Ascending aorta (tissue), 2 donors: ENCODE measurements at places on chromosomes 4 and X.

- H3K4me1 ChIP-seq, result no peaks in the 10 kb centered on the region
- no peak overlapping the region for H3K27ac ChIP-seq
- no peak overlapping the region for H3K4me3 ChIP-seq
- no peak for DNase-seq
- peaks cover 9% of the 10 kb centered on the region for H3K27me3 ChIP-seq
- H3K36me3 ChIP-seq, result no peaks in the 10 kb centered on the region
These were observed 4.0 kb downstream of the PPP2R2C start for GRCh38 chr4:6468376-6468775.

DNA sequence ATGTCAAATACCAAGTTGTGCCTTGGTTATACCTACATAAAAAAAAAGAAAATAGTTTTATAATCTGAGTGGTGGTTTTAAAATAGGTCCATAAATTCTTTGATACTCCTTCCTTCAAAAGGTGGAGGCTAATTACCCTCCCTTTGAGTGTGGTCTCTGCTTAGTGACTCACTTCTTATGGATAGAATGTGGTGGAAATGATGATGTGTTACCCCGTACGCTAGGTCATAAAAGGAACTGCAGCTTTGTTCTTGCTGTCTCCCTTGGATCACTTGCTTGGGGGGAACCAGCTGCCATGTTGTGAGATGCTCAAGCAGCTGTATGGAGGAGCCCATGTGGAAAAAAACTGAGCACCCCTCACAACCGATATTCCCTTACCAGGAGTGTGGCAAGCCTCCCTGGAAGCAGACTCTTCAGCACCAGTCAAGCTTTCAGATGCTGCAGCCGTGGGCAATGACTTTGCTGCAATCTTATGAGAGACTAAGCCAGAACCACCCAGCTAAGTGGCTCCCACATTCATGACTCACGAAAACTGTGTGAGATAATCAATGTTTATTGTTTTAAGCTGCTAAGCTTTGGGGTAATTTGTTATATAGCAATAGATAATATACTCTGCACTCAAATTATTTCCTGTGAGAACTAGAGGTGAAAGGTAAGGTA, 195.0 kb upstream of the GATB start:
- no peaks in the 10 kb centered on the region for H3K27me3 ChIP-seq
- no peak overlapping the region for H3K27ac ChIP-seq
- H3K4me3 ChIP-seq, result no peak overlapping the region
- no peaks in the 10 kb centered on the region for H3K4me1 ChIP-seq
- DNase-seq, result no peak
- H3K36me3 ChIP-seq, result no peaks in the 10 kb centered on the region

GRCh38 chr4:174134361-174134760, 149.1 kb downstream of the FBXO8 start:
- DNase-seq, result no peak
- no peaks in the 10 kb centered on the region for H3K36me3 ChIP-seq
- H3K27me3 ChIP-seq, result no peaks in the 10 kb centered on the region
- H3K4me3 ChIP-seq, result peak overlapping the region; percentile 10
- H3K4me1 ChIP-seq, result no peaks in the 10 kb centered on the region

GRCh38 chrX:11781734-11782370, 23.8 kb downstream of the MSL3 start:
- no peaks in the 10 kb centered on the region for H3K27me3 ChIP-seq
- H3K4me3 ChIP-seq, result no peak overlapping the region
- DNase-seq, result no peak
- H3K4me1 ChIP-seq, result no peaks in the 10 kb centered on the region

DNA sequence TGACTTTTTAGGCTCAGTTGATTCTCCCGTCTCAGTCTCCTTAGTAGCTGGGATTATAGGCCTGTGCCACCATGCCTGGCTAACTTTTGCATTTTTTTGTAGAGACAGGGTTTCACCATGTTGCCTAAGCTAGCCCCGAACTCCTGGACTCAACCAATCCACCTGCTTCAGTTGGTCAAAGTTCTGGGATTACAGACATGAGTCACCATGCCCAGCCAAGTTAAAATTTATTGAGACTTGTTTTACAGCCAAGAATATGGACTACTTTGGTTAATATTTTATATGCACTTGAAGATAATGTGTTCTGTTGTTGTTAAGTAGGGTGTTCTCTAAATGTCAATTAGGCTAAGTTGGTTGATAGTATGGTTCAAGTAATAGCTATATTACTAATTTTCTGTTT, 58.7 kb downstream of the CYTL1 start:
- H3K4me1 ChIP-seq, result no peaks in the 10 kb centered on the region
- no peaks in the 10 kb centered on the region for H3K27me3 ChIP-seq
- H3K4me3 ChIP-seq, result no peak overlapping the region
- no peaks in the 10 kb centered on the region for H3K36me3 ChIP-seq
- DNase-seq, result no peak

GRCh38 chr4:59920416-59920815, 1279.7 kb upstream of the ADGRL3 start:
- no peak for DNase-seq
- no peak overlapping the region for H3K4me3 ChIP-seq
- H3K36me3 ChIP-seq, result no peaks in the 10 kb centered on the region

DNA sequence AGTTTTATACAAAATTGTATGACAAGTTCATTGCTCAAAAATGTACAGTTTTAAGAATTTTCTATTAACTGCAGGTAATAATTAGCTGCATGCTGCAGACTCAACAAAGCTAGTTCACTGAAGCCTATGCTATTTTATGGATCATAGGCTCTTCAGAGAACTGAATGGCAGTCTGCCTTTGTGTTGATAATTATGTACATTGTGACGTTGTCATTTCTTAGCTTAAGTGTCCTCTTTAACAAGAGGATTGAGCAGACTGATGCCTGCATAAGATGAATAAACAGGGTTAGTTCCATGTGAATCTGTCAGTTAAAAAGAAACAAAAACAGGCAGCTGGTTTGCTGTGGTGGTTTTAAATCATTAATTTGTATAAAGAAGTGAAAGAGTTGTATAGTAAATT, 131.0 kb downstream of the TET2 start:
- no peaks in the 10 kb centered on the region for H3K27me3 ChIP-seq
- DNase-seq, result no peak
- H3K36me3 ChIP-seq, result peaks cover 16% of the 10 kb centered on the region
- peaks cover 5% of the 10 kb centered on the region for H3K4me1 ChIP-seq

- H3K27ac ChIP-seq, result no peak overlapping the region
- H3K4me1 ChIP-seq, result no peaks in the 10 kb centered on the region
- no peaks in the 10 kb centered on the region for H3K27me3 ChIP-seq
- H3K36me3 ChIP-seq, result no peaks in the 10 kb centered on the region
These were observed 487.1 kb downstream of the TECRL start for GRCh38 chr4:63922146-63922545.

- H3K36me3 ChIP-seq, result no peaks in the 10 kb centered on the region
- no peak overlapping the region for H3K4me3 ChIP-seq
- no peaks in the 10 kb centered on the region for H3K4me1 ChIP-seq
These were observed 33.0 kb upstream of the ABCG2 start for GRCh38 chr4:88191404-88191803.

- DNase-seq, result no peak
- peaks cover 4% of the 10 kb centered on the region for H3K36me3 ChIP-seq
- no peaks in the 10 kb centered on the region for H3K27me3 ChIP-seq
- no peaks in the 10 kb centered on the region for H3K4me1 ChIP-seq
- no peak overlapping the region for H3K4me3 ChIP-seq
These were observed 134.4 kb downstream of the TET2 start for GRCh38 chr4:105281124-105281415.

DNA sequence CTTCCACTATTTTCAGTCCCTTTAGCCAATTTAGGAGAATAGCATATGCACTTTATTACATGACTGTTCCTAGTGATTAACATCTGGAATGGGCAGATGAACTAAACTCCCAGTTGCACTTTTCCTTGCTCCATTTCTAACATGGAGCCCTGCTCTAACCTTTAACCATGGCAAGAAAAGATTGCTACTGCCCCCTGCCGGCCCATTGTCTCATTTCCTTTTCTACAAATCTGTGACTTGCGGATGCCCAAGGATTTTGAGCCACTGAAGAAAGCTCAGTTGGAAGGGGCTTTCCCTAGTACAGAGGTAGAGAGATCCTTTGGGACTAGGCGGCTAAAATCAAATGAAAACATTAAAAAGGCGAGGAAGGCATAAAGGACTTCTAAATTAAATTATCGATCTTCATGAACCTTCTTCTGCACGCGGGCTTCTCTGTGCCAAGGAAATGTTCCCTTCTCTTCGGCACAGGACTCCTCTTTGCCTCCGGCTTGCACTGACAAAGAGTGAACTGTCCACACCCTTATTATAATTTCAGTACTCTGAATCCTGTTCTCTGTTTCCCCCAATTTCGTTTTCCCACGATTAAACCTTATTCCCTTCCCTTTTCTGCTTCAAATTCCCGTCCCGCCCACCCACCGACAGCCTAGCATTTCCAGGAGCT, 577 bp upstream of the GLRA2 start:
- no peaks in the 10 kb centered on the region for H3K27me3 ChIP-seq
- no peaks in the 10 kb centered on the region for H3K36me3 ChIP-seq
- no peak overlapping the region for H3K4me3 ChIP-seq
- no peak for DNase-seq
- H3K27ac ChIP-seq, result no peak overlapping the region

GRCh38 chr4:1718095-1718850, 2.9 kb downstream of the TMEM129 start:
- no peaks in the 10 kb centered on the region for H3K27me3 ChIP-seq
- H3K4me1 ChIP-seq, result peaks cover 18% of the 10 kb centered on the region
- DNase-seq, result no peak
- H3K4me3 ChIP-seq, result no peak overlapping the region

DNA sequence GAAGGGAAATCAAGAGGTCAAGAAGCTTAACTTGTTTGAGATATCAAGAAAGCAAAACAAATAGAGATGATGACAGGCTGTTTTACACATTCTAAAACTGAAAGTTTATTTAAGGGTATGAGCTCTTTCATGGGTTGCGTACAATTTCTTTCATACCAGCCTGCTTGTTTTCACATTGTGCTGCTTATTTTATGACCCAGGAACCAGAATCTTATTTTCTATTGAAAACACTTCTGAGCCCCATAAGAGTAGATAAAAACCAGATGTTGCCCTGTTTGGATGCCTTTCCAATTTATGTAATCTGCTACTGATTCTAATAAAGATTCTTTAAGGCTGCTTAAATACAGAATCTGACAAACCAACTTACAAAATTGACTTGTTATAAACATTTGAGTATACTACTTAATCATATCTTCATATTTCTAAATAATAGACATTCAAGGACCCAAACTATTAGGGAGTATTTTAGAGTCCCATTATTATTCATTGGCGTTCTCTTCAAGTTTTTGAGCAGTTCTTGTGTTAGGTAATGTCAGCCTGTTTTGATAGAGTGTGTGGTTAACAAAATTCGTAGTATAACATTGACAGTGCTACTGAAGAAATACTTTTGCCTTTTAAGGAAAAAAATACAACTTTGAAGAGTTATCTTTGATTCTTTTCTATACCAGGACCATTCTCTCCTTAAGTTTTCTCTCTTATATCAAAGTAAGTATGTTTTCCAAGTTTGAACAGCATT, 74.4 kb downstream of the PDLIM5 start:
- no peaks in the 10 kb centered on the region for H3K36me3 ChIP-seq
- peaks cover 72% of the 10 kb centered on the region for H3K4me1 ChIP-seq
- H3K4me3 ChIP-seq, result peak overlapping the region; percentile 19
- H3K27me3 ChIP-seq, result no peaks in the 10 kb centered on the region

GRCh38 chr4:73142995-73143547, 73.6 kb upstream of the COX18 start:
- no peak overlapping the region for H3K4me3 ChIP-seq
- H3K4me1 ChIP-seq, result no peaks in the 10 kb centered on the region
- H3K27me3 ChIP-seq, result no peaks in the 10 kb centered on the region
- peaks cover 53% of the 10 kb centered on the region for H3K36me3 ChIP-seq

- H3K27me3 ChIP-seq, result no peaks in the 10 kb centered on the region
- H3K36me3 ChIP-seq, result no peaks in the 10 kb centered on the region
- no peaks in the 10 kb centered on the region for H3K4me1 ChIP-seq
- no peak overlapping the region for H3K4me3 ChIP-seq
- no peak overlapping the region for H3K27ac ChIP-seq
These were observed 29.0 kb downstream of the F9 start for GRCh38 chrX:139559383-139560042.

- H3K36me3 ChIP-seq, result no peaks in the 10 kb centered on the region
- H3K27ac ChIP-seq, result peak overlapping the region; percentile 64
- DNase-seq, result peak; percentile 90
- no peaks in the 10 kb centered on the region for H3K27me3 ChIP-seq
These were observed 256.9 kb downstream of the ADAMTS3 start for GRCh38 chr4:72312032-72312650.

DNA sequence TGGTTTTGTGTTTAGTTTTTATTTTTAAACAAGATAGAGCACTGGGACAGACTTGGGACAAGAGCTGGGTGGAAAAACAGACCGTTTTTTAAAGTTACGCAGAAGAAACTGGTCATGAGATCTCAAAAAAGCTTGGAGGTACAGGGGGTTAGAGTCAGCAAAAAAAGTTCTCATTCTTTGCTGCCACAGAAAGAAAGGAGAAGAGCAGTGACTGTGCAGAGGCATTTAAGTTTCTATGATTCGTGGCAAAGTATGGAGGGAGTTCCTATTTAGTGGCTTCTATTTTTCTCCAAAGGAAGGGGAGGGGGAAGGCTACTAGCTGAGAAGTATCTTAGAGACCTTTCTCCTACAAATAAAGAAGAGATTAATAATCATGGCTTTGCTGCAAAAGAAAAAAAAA, 68.3 kb downstream of the MANBA start:
- H3K4me1 ChIP-seq, result no peaks in the 10 kb centered on the region
- H3K27ac ChIP-seq, result peak overlapping the region; percentile 19
- H3K36me3 ChIP-seq, result no peaks in the 10 kb centered on the region
- H3K27me3 ChIP-seq, result no peaks in the 10 kb centered on the region
- no peak for DNase-seq
- no peak overlapping the region for H3K4me3 ChIP-seq

DNA sequence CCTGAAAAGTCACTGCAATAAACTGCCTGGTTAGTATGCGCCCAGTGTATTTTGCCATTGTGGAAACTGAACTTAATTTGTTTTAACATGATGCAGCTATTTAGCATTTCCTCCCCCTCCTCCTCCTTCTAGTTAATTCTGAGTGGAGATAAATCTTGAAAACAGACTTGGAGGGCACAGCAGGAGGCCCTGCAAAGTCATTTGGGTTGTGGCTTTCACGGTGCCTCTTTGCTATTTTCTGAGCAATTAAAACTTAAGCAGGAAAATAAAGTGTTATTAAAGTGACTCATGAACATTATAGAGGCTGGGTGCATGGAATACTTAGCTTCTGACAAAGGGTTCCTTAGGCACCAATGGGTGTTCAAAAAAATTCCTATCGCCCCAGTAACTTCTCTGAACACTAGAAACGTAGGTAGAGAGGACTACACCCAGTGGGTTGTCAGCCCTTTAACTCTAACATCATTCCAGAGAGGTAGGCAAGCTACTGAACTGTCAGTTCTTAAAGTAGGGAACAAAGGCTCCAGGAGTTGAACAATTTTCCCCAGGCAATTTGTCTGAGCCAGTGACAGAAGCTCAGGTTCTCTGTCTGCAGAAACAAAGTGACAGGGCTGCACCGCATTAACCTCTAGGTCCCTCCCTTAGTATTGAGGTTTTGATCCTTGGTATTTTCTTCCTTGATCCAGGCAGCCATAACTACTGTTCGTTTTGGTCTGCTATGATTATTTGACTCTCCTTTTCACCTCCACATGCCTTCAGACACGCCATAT, 158.3 kb upstream of the KIT start:
- no peaks in the 10 kb centered on the region for H3K4me1 ChIP-seq
- no peaks in the 10 kb centered on the region for H3K36me3 ChIP-seq
- H3K4me3 ChIP-seq, result no peak overlapping the region
- no peak overlapping the region for H3K27ac ChIP-seq

- no peaks in the 10 kb centered on the region for H3K4me1 ChIP-seq
- H3K4me3 ChIP-seq, result no peak overlapping the region
- no peaks in the 10 kb centered on the region for H3K36me3 ChIP-seq
These were observed 69.2 kb upstream of the PNPLA4 start for GRCh38 chrX:7996414-7996813.

GRCh38 chr4:99722006-99722405, 64.4 kb upstream of the C4orf54 start:
- no peaks in the 10 kb centered on the region for H3K27me3 ChIP-seq
- no peak for DNase-seq
- H3K27ac ChIP-seq, result peak overlapping the region; percentile 14
- H3K4me3 ChIP-seq, result no peak overlapping the region
